ENCODE measurements at places on chromosomes 3 and 15.

GRCh38 chr3:98980915-98981596 lies 79.6 kb upstream of the DCBLD2 start:
- no peak for DNase-seq

DNA sequence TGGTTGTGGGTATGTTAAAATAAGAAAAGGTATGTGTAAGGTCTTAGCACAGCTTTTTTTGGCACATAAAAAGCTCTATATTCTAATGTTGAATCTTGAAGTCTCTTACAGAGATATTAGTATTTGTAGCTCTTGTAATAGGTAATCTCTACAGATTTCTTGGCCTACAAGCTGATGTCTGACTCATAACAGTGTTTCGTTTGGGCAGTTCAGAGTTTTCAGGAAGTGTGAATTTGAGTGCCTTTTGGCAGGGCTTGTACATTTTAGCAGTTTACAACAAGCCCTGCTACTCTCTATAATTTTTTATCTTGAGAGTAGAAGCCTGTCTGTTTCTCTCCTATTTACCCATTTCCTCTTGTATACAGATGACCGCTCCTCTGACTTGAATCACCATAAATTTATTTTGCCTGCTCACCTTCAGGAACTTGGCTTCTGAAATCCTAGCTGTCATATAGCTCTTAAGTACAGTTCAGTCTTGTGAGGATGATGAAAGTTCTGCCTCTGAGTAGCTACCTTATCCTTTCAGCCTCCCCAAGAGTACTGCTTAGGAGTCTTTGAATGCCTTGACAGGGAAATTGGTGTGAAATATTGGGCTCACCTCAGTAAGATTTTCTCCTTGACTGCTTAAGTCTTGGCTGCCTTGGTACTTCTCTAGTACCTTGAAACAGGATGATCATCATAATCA lies 419.9 kb upstream of the RARB start:
- no peak for DNase-seq

DNA sequence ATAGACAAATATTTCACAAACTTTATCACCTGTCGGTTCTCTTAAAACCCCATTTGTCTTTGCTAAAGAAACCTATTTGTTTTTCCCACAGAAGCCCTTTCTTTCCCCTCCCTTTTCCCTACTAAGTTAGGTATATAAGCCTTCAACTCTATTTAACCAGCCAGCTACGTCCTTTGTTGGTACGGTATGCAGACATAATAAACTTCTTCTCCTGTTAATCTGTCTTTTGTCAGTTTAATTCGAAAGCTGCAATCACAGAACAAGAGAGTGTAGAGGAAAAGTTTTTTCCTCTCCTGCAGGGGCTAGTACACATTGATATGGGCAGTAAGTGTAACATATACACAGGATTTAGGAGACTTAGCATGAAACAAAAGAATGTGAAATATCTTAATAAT lies 21.9 kb upstream of the C15orf39 start:
- no peak for DNase-seq

DNA sequence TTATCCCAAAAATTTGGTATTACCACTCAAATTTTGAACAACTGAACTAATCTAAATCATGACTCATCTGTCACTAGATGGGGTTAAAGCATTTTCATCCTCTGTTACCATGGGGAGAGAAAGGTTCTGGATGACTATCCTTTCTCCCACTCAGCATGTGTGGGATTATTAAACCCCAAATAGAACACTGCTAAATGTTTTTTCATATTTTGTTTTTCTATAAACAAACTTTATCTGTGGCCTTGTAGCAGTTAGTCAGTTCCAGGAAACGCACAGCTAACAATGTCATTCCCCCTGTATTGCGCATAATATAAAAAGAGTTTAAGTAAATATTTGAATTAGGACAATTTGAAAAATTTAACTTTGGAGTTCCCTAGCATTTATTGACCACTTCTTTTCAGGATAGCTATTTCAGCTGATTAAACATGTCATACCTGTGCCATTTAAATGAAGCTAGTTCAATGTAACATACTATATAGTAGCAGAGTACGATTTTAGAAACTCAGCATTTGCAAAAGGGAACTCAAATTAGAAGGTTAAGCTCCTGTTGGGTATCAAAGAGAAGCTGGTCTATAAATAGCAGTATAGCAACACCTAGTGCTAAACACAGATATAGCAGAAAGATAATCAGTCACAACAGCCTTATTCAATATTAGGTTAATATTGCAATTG lies 9.2 kb upstream of the TMEM212 start:
- DNase-seq = no peak

GRCh38 chr15:60889006-60889405 lies 340.1 kb downstream of the RORA start:
- DNase-seq = no peak

- no peak for DNase-seq
Observed at GRCh38 chr3:100900671-100901335, 92.4 kb downstream of the ABI3BP start.

GRCh38 chr3:32870373-32871095 lies 52.7 kb downstream of the TRIM71 start:
- no peak for DNase-seq

- no peak for DNase-seq
Observed at GRCh38 chr15:40590667-40591050, 3.4 kb upstream of the KNL1 start.

GRCh38 chr3:134798681-134799311 lies 3.7 kb downstream of the EPHB1 start:
- DNase-seq = peak; percentile 59

DNA sequence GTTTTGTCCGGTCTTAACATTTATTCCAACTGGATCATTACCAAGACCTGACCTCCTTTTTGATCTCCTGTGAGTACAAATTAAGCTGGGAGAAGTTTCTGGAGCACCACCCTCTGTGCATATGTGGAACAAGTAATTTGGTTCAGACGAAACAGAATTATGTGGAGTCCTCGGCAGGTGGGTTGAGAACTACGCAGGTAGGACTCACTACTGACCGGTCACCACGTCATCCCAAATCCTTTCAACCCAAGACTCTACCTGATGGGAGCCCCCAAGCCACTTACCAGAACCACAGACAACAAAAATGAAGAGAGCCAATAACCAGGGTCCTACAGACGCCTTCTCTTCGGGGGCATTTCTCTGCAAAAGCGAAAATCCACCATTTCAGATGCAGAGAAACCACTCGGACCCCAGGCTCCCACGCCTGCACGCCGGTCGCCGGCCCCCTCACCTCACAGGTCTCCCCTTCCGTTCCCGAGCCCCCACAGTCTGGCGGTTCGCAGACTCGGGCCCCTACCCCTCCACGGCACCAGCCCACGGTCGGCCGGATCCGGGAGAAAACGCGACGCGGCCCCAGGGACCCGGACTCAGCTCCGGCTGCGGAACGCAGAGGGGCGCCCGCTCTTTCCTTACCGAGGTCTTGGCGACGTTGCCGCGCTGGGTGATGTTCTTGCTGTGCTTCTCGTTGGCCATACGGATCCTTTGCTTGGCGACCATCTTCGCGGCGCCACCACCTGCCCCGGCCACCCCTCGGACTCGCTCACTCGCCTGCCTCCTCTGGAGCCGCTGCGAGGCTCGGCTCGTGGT lies 674 bp downstream of the SERP1 start:
- DNase-seq = no peak

- no peak for DNase-seq
Observed at GRCh38 chr3:146803745-146804144, 198.6 kb upstream of the PLSCR5 start.

DNA sequence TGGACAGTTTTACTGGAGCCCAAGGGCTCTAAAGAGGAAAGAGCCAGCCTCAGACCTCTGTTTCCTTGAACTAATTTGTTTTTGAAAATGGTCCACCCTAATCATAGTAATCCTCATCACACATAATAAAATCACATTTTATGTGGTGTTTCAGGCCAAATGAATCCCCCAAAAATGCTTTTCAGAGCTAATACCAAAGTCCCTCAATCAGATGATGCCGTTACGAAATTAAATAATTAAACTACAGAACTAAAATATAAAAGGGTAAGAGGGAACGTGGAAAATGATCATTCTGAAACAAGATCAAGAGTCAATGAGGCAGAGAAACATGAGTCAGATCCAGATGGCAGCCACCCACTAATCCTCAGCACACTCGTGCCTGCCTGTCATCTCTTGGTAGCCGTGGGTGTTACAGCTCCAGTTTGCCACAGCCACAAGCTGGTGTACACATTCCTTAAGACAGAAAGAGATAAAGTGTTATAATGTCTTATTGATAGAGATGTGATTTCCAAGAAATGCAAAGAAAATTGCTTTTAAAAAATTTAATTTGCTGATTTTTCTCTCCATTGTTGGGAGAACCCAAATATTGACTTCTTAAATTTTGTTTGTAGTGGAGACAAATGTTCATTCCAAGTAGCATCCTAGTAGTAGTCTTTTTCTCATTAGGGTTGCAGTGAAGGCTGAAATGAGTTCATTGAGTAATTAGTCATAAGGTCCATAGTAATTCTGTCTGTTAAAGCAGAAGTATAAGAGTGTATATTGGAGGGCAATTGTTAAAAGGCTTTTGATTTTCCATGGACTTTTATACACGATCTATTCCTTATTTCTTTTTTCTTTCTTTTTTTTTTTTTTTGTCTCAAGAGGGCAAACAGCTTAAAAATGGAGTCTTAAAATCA lies 104.2 kb downstream of the AGBL1 start:
- DNase-seq = no peak

DNA sequence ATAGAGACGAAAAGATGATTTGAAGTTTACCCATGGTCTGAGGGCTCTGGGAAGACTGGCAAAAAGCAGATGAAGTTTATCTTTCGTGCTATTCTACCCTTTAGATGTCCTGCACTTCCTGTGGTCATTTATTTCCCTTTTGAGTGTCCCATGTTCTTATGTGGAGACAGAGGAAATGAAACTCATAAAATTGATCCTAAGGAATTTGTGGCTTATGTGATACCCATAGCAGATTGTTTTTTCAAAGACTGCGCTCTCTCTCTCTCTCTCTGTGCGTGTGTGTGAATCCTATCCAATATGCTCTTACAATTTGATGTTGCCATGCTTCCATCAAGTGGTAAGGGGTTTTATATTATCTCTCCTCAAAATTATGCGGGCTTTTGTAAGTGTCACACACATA lies 607.5 kb upstream of the DPPA4 start:
- DNase-seq = no peak

GRCh38 chr3:108145578-108145977 lies 54.7 kb upstream of the CD47 start:
- DNase-seq = no peak

GRCh38 chr3:197103766-197104165 lies 74.1 kb upstream of the MELTF start:
- DNase-seq = no peak

- DNase-seq = no peak
Observed at GRCh38 chr3:104032283-104032682, 1334.4 kb upstream of the ALCAM start.

GRCh38 chr3:42515391-42515916 lies 13.0 kb downstream of the VIPR1 start:
- no peak for DNase-seq

DNA sequence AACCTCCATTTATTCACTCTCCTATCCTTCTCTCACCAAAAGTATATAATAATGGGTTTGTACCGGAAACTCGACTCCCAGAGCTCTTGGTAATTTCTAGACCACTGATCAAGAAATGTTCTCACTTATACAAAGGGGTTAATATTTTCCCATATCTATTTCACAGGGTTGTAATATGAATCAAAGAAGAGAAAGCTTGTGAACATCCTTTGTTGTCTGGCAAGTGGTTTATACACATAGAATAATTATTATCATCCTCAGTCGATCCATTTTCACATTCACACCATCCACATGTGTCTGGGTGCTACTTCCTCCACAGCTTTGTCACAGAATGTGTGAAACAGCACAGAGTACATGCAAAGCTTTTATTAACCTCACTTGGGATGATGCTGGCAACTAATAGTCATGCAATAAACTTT lies 29.9 kb upstream of the STT3B start:
- DNase-seq = no peak

DNA sequence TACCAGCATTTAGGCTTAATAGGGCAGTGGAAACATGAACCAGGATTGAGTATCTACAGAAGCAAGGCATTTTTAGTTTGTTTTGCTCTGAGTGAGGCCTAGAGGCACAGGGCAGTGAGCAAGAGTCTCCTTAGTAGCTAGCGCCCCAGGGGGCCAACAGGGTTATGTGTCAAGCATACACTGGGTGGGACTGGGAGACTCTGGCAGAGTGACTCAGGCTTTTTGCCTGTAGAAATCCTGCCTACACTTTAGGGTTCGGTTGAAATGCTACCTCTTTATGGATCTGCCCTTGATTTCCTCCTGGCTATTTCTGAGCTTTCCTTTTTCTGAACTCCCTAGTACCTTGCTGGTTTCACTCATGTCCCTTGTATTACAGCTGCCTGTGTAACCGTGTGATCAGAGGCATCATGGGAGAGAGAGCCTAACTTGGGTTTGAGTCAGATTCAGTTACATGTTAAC lies 72.2 kb downstream of the TOP2B start:
- no peak for DNase-seq

DNA sequence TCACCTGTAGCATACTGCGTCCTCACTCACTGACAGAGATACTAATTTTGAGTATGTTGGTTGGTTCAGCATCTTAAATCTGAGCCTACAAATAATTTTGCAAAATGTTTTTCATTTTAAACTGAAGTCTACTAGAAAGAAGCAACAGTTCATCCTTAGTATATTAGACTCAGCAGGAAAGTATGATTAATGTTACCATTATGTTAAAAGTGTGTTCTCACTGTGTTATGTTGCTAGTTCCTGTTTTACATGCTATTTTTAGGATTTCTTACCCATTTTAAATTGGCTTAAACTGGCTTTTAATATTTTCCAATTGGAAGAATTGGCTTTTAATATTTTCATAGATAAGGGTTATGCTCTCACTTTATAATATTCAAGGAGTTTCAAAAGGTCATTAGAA lies 25.7 kb downstream of the ACKR4 start:
- DNase-seq = no peak

DNA sequence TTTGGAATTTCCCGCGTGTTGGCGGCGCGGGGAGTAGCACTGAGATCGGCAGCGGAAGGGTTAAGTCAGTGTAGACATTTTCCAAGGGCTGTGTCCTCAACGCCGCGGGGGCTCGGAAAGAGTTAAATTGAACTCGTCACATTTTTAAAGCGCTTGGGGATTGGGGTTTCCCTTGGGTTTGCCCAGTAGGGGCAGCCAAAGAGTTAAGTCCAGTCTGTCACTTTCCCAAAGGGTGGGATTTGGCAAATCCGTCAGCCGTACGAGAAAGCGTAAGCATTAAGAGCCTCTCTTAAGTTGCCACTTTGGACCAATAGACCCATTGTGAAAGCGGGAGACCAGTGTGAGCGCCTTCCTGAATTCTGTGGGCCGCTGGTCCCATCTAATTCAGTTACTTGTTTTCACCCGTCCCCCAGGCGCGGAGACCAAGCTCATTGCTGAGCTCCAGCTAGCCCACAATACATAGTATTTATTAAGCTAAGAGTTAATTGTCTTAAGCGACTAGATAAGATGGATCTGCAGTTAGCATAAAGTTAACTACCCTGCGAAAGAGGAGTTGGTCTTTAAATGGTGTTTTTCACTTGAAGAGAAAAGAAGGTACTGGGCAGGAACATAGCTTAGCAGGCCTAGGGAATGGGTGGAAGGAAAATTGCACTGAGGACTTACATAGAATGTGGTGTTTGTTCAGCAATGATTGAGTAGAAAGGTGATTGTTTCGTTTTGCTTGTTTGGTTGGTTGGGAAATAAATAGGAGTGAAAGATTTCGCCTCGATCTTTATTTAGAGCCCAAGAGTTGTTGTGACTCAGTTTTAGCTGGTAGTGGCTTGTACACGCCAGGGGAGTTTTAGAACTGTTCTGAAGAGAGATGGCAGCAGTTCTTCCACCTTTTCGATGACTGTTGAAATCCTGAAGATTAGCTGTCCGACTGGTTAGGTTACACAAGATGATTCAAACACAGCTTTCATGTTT lies 932 bp downstream of the ARL8B start:
- DNase-seq = peak; percentile 74
